ENCODE measurements at places on chromosomes 5 and 9. TPM values are rescaled to one million over a fixed set of nuclear protein-coding genes. Genes with fewer than 3 reads are reported as not detected.
A peak's percentile ranks its signal among the peaks of the same experiment; 100 is the strongest.

Gene C9orf152
- not detected for total RNA-seq

- no peak for DNase-seq
These were observed 76.8 kb upstream of the DAPK1 start for GRCh38 chr9:87420884-87421283.

DNA sequence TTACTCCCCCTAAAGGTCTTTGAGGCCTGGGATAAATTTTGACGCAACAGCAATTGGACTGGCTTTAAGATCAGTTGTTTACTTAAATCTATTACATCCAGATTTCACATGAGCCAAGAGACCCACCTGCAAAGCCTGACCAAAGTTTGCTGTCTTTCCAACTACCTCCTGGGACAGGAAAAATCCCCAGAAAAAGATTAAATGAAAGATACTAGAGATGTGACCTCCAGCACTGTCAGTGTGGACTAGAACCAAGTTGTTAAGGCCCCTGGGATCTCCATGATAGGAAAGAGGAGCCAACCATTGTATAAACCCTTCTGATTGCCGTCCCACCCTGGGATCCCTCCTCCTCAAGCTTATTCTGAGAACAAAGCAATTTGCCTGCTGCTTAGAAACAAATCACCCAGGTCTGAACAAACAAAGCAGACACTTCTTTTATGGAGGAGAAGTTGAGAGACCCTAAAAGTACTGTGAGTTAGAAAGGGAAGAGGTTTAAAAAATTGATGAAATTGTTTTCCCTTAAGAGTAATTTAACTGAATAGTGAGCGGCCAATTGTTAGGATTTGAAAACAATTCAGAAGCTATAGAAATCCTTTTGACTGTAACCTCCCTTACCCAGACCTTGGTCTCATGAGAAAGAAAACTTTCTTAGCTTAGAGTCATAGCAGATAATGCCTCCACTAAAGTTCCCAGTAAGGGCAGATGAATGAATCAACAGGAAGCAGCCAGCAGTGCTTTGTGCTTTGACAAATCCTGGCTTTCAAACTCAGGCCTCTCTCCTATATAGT, 255.2 kb downstream of the TMEM167A start:
- DNase-seq: no peak

DNA sequence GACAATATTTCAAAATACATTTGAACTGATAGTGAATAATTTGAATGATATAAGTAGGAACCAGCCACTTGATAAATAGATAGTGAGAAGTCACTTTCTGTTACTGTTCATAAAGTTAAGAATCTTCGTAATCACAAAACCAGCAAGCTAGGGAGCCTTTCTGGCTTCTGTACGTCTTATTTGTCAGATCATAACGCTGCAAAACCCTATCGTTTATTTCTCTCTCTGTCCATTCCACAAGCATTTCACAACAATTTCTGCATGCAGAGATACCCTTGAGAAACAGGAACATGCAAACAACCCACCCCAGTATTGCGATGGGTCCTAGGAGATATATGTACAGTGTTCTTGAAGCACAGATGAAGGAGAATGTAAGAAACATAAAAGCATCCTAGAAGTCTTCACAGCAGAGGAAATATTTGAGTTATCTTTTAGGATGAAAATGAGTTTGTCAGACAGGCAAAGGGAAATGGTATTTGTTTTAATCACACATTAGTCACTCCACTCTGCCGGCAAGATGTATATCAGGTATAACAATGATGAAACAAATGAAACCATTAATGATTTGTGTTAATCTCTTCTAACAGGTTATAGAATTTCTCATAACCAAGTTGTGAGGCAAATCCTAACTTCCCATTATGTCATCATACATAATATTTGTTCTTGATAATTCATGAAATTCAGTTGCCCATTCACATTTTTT, 668.7 kb upstream of the FTMT start:
- DNase-seq: no peak

GRCh38 chr5:18023275-18023674, 389.0 kb downstream of the TAF11L14 start:
- DNase-seq: no peak

DNA sequence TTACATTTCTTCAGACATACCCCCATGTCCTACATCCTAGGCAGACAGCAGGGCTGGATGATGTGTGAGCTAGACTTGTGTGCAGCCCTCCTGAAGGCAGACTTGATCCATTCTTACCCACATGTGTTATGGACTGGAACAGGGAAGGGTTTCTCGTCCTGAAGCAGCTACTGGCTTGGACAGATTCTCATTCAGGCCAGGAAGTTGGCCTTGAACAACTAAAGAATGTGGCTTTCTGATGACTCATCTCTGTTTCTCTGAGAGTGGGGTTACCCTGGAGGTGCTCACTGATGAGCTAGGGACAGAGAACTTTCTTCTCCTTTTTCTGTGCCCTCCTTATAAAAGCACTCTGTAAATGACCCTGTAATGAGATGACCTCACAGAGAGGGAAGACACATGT, 246.5 kb downstream of the PCSK5 start:
- DNase-seq: peak; percentile 41

DNA sequence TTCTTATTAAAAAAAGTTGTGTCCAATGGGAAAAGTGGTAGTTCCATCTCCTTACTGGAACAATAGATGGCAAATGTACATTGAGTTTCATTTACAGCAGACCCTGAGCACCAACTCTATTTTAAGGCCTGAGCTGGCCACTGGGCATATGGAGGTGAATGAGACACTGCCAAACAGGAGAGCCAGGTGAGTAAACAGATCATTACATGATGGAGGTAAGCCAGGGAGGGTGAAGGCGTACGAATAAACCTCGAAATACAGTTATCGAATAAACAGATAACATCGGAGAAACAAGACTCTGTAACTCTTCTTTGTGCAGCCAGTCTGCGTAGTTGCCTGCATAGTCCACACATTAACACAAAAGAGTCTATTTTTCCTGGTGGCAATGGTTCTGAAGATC, 446.4 kb upstream of the KLF4 start:
- DNase-seq: no peak

DNA sequence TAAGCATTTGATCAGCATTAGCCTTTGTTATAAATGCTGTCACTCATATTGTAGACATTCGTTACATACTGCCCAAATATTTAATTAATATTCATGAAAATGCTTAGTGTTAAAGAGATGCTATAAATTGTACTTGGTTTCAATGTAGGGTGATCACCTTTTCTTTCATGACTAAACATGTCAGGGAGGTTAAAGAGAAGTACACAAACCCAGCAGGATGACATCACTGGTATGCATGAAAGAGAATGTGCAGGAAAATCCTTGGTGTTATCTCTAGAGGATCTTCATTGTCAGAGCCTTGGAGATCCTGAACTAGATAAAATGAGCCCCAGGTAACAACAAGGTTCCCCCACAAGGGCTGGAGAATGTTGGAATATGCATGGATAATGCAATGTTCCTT, 33.0 kb upstream of the SV2C start:
- DNase-seq: no peak

GRCh38 chr9:13281356-13282016, 2.0 kb upstream of the MPDZ start:
- DNase-seq: no peak

- peak; percentile 12 for DNase-seq
These were observed 12.7 kb upstream of the CCL27 start for GRCh38 chr9:34675048-34675714.

Gene CATSPER3
- total RNA-seq: 1.1 TPM

GRCh38 chr9:89278997-89279739, 31.8 kb upstream of the CKS2 start:
- peak; percentile 22 for DNase-seq

DNA sequence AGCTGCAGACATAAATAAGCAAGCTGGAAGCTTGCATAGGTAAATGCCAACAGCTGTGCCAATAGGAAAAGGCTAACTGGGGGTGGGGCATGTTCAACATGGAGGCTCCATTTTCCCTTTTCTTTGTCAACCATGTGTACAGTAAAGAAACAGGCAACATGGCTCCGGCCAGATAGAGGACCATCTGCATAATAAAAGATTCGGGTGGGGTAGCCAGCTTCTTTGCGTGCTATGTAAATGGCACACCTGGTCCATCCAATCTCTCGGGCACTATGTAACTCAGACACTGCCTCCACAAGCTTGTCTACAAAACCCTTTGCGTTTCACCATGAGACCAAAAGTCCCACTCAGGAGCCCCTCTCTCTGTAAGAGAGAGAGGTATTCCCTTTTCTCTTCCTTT, 41.7 kb upstream of the DENND4C start:
- no peak for DNase-seq

GRCh38 chr5:68333649-68334552, 118.3 kb downstream of the PIK3R1 start:
- DNase-seq: peak; percentile 74

DNA sequence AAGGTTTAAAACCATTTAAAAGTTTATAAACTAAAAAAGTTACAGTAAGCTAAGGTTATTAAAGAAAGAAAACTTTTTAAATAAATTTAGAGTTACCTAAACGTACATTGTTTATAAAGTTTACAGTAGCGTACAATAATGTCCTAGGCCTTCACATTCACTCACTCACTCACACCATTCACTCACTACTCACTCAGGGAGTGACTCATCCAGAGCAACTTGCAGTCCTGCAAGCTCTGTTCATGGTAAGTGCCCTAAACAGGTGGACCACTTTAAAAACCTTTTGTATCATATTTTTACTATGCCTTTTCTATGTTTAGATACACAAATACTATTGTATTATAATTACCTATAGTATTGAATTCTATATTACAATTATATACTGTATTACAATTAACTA, 190.8 kb upstream of the RASA1 start:
- DNase-seq: no peak

- DNase-seq: no peak
These were observed 615.5 kb downstream of the TLE1 start for GRCh38 chr9:81073821-81074220.

Gene PHF24
- 0.07 TPM for total RNA-seq

GRCh38 chr5:57937501-57938173, 455.0 kb upstream of the ACTBL2 start:
- DNase-seq: no peak

Gene FRMPD1
- total RNA-seq: not detected

DNA sequence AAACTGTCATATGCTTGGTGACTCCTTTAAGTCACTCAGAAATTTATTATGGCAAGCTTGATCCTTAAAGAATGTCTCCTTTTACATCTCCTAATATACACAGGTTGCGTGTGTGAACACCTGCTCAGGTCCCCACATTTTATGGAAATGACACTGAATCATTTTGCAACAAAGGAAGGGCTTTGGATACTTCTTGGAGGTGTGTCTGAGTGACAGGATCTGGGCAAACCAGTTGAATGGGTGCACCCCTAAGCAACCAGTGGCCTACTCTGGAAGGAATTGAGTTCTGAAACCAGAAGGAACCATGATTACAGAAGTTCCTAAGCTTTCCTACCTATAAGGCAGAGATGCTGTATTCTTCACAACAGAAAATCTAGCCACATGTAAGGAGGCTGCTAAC, 483.9 kb upstream of the KLF4 start:
- no peak for DNase-seq

All from Caki2 (cell line).